ENCODE measurements at places on chromosomes 6 and 20.

DNA sequence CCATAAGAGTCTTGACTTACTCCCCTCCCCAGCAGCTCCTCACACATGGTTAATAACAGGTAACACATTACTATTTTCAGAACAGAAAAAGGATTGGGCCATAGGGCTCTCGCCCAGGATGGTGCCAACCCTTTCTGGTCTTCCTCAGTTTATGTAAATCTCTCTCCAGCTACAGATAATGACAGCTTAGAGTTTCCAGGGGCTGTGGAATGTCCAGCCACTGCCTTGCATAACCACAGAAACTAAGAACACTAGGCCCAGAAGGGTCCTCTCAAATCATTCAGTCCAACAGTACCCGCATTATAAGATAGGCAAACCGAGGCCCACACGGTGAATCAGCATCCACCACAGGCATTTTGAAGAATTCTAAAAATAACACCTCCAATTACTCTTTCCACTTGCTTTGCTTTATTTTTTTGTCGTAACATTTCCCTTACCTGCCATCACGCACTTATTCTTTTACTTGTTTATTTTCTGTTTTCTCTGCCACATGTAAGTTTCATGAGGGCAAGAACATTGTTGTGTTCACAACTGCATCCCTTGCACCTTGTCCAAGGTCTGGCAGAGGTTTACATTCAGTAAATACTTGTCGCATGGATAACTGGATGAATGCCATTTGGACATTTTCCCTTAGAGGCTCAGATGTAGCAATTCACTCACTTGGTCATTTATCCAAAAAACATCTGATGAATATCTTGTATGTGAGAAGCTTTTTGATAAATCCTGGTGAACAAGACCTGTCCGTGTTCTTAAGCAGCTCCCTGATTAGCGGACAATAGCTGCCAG is 6.4 kb upstream of the SDC4 start:
- no peak for DNase-seq

- no peak for DNase-seq
Measured at GRCh38 chr20:51650685-51651134, 108.2 kb upstream of the NFATC2 start.

DNA sequence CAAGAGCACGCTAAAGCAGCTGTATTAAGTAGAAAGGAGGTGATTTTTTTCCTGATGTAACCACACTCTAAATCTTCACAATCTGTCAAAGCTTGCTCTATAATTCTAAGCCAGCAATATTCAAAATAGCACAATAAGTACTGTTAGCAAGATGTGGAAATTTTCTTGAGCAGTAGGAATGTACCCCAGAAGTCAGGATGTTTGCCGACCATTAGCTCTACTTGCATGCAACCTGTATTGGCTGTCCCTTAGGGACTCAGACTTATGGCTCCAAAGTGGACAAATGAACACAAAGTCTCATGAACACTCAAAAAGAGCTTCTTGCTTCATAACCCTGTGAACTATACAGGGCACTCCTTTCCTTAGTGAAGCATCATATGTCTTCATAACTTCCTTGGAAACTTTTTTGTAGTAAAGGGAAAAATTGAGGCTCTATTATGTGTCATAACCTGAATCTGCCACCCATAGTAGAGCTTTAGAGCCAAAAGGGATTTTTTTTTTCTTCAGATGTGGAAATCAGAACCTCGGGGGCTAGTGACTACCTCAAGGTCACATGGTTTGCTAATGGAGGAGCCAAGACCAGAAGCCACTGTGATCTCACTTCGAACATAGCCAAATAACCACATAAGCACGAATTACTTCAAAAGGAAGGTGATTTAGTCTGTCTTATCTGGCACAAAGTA is 54.5 kb downstream of the ADGRG6 start:
- no peak for DNase-seq

DNA sequence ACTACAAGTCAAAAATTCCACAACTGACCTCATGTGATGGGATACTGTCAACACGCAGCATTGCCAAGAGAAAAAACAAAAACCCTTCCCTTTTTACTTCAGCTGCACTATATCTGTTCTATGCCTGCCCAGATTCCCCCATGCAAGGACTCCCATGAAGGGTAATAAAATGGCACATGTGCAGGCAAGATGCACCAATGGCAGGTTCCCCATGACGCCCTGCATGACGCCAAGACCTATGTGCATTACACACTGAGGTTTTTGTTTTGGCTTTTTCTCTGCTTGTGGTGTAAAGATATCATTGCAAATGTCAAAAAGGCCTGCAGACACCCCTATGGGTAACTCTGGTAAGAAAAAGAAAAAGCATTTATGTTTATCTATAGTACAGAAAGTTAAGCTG is 403.4 kb downstream of the HDGFL1 start:
- DNase-seq: no peak

DNA sequence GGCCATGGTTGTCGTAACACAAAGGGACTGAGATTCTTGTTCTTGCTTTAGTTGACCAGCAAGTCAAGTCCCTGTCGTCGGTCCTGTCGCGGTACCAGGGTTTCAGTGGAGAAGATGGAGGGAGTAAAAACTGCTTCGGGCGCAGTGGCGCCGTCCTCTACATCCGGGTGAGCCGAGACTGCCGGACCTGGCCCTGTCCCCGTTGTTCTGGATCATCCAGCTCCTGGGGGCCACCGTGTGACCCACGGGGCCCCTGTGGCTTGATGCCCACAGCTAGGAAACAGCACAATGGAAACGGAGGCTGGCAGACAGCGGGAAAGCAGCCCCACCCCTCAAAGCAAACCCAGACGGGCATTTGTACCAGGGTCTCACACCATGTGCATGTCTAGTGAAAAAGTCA is 15.0 kb downstream of the MTG2 start:
- DNase-seq: no peak

- no peak for DNase-seq
Measured at GRCh38 chr6:71246596-71246995, 42.0 kb upstream of the OGFRL1 start.

DNA sequence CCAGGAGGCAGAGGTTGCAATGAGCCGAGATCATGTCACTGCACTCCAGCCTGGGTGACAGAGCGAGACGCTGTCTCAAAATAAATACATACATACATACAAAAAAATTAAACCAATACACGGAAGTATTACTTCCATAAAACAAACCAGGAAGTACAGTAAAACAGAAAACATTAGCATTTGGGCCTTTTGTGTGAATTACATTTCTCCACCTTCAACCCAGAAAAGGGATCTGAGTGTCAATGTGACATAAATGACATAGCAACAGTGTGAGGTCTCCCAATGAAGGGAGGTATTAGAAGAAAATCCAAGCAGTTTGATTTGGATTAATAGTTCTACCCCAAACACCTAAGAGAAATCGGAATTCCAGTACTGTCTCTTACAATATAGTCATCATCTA is 10.1 kb downstream of the CSNK2A1 start:
- no peak for DNase-seq

GRCh38 chr20:15799871-15800270 is 773.4 kb downstream of the KIF16B start:
- DNase-seq: no peak

GRCh38 chr6:140677781-140678528 is 1303.5 kb upstream of the CITED2 start:
- no peak for DNase-seq

- no peak for DNase-seq
Measured at GRCh38 chr6:167238694-167239467, 52.2 kb upstream of the UNC93A start.

GRCh38 chr6:121759370-121759769 is 323.9 kb downstream of the GJA1 start:
- DNase-seq: no peak

DNA sequence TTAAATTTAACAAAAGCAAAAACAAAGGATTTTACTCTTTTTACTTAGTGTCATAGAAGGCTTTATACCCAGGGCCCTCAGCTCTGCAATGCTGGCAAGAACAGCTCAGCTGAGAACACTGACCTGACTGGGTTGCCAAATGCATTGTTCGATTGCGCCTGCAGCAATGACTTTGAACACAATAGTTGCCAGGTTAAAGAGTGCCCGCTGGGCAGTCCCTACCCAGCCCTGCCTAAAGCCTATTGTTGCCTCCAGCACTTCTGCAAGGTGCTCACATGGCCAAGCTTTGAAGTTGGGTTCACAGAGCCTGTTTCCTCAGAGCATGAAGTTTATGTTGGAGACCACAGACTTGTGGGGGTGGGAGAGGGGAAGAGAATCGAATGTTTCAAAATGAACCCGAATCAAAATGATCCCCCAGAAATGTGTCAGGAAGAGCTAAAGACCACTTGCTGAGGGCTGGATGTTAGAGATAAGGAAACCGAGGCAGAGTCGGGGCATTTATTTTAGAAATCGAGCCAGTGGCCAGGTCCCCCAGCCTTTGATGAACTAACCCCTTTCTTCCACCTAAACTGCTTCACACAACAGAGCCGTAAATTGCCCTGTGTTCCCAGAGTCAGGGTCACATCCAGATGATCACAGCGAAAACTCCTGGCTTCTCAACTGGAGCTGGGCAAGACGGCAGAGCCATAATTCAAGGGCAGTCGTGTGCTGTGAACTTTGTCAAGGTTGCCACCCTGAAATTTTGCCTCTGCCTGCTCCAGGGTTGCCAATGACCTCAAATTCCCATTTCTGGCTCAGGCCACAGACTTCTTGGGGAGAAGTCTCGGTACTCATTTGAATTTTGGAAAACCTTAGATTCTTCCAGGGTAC is 55.0 kb downstream of the FOXA2 start:
- DNase-seq: no peak

- no peak for DNase-seq
Measured at GRCh38 chr6:117932676-117933075, 25.6 kb downstream of the SLC35F1 start.

DNA sequence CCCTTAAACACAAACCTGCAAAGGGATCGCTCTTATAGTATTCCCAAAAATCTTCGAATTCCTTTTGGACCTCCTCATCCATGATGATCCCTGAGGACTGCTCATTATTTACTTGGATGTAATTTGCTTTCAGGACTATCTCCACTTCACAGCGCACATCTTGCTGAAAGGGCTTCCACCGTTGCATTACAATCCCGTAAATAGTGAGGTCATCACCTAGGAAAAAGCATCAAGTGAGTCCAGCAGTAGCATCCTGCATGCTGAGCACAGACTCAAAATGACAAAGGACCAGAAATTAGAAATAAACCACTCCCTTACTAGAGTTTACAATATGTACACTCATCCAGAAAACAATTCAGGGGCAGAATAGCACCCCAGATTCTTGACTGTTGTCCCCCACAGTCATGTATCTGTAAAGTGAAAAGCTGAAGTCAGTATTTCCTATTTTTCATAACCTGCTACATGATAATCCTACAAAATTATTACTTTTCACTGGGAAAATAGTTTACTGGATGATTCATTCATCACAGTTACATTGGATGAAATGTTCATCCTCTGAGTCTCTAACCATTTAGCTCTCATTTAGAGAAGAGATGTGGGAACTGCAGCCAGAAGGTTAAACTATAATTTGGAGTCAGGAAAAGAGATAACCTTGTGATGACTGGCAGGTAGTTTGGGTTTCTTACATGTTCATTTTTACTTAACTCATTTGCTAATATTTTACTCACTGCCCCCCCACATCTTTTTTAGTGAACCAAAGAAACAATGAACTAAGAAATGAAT is 17.2 kb downstream of the MCM9 start:
- DNase-seq: no peak

DNA sequence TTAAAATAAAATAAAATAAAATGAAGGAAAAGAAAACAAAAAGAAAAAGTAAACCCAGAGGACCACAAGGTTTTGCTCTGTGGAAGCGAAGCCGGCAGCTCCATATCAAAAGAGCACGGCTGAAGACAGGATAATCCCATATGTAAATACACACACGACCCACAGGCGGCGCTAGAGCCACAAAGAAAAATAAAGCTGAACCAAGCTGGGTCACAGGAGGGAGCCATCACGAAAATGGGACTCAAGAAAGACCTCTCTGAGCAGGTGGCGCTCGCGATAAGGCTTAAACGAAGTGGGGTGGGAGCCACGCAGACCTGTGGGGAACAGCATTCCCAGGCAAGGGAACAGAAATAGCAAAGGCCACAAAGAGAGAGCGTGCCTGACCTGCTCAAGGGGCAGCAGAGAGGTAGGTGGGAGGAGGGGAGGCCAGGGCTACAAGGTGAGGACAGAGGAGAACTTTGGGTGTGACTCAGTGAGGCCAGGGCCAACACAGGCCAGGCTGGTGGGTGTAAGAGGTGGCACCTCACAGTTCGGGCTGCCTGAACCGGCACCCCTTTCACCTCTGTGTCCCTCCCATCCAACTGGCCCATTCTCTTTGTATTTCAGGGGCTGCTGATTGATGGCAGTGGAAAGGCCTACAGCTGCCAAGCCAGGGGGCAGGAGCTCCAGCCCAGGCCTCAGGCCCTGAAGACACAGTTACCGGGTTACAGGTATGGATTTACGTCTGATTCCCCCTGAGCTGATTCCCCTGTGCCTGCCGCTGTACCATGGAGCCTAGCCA is 26.0 kb downstream of the PTGIS start:
- peak; percentile 45 for DNase-seq

- no peak for DNase-seq
Measured at GRCh38 chr20:48051794-48052474, 266.7 kb upstream of the SULF2 start.

- DNase-seq: no peak
Measured at GRCh38 chr20:50146732-50147662, 6.5 kb downstream of the PEDS1 start.

- no peak for DNase-seq
Measured at GRCh38 chr20:33177866-33178265, 9.9 kb downstream of the BPIFA2 start.

DNA sequence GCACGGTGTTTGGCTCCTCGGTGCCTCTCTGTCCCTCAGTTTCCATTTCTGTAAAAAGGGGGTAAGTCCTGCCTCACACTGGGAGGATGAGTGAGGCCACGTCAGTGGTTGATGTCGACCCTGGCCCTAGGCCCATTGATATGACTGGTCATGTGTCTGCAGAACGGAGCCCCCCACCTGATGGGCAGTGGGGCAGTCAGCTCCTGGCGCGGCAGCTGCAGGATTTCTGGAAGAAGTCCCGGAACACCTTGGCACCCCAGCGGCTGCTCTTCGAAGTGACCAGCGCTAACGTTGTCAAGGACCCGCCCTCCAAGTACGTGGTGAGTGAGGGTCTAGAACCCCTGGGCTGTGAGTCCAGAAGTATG is 1.2 kb downstream of the SNX21 start:
- no peak for DNase-seq

DNA sequence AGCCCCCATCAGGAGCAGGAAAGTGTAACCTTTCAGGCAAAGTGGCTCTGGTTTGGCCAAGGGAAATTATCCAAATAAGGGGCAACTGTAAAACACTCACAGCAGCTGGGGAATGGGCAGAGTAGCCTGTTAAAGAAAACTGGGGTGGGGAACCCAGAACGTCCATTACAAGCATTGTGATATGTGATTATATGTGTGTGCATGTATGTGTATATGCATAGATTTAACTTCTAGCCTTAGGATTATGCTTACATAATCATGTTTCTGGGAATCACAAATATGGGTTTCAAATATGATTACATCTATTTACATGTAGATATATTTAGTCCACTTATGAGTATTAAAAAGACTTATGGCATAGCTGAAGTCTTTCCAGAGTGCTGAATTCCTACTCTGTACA is 278.1 kb upstream of the JAG1 start:
- DNase-seq: no peak

DNA sequence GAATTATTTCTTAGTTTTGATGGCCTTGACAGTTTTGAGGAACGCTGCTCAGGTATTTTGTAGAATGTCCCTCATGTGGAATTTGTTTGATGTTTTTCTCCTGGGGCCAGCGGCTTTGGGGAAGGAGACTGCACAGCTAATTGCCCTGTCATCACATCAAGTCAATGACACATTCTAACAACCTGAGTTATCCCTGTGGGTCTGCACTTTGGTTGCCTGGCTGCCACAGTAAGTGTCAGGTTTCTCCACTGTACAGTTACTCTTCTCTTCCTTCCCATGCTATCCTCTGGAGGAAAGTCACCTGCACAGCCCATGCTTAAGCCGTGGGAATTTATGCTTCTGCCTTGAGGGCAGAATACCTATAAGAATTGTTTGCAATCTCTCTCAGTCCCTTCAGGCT is 1.4 kb upstream of the TREML4 start:
- DNase-seq: no peak

All from SW 1271 (cell line).